Left lobe of liver (tissue), 2 donors: ENCODE measurements at places on chromosomes 12 and 14.

DNA sequence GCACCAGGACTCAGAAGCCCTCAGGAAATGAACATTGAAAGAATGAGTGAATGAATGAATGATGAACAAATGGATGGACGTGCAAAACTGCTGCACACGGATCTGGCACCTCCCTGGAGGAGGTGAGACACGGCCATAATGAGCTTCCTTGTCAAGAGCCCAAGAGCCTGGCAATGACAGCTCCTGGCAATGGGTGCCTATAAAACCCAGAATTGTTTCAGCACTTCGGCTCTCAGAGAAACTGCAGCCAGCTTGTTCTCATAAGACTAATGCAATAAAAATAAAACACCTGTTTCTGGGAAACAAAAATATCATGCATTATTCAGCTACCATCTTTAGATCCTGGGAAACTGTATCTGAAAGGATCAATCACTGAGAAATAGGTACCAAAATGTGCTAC lies 200.5 kb upstream of the SFSWAP start:
- no peak for DNase-seq

DNA sequence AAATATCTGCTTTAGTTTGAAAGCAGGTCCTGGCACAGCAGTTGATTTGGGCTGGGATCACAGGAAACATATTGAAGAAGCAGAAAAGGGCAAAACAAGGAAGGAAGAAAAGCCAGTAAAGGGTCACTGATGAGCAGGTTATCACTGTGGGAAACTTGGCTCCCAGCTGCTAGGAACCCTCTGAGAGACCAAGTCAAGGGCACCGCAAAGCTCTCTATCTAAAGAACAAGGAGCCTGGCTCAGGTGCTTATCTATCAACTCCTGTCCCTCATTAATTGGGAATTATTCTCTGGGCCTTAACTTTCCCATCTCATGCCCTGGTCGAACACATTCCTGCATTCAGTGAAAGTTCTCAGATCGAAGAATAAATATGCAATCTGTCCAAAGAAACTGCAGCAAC lies 450.9 kb upstream of the RPL10L start:
- DNase-seq: no peak

DNA sequence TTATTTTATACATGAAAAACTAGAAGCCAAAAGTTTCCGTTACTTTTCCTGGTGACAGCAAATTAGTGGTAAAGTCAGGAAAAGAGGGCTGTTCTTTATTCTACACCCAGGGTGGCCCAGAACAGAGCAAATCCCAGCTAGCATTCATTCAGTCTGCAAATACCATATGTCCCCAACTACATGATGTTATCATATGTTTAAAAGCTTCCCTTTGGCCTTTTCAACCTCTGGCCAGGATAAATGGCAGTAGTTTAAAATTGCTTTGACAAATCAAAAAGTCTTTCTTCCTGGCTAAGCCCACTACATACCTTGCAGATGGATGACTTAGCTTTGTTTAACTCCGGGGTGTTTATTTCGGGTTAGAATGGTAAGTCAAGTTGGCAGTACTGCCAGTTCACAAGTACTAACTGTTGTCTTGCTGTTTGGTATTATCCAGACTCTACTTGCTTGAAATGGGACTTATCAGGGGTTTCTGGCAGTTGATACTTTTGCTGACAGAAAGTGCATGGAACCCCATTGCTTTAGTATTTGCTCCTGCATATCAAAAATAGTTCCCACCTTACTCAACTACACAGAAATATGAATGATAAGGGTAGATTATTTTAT lies 69.7 kb downstream of the PKP2 start:
- DNase-seq: no peak

DNA sequence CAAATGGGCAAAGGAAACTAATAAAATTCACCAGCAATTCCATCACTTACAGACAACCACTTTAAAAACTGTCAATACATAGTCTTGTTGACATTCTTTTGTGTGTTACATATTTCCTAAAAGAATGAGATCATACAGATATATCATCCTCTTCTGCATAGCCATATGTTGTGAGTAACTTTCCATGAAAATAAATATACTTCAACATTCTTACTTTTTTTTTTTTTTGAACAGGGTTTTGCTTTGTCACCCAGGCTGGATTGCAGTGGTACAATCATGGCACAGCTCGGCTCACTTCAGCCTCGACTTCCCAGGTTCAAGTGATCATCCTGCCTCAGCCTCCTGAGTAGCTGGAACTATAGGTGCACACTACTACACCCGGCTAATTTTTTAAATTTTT lies 20.9 kb downstream of the ZC2HC1C start:
- no peak for DNase-seq

DNA sequence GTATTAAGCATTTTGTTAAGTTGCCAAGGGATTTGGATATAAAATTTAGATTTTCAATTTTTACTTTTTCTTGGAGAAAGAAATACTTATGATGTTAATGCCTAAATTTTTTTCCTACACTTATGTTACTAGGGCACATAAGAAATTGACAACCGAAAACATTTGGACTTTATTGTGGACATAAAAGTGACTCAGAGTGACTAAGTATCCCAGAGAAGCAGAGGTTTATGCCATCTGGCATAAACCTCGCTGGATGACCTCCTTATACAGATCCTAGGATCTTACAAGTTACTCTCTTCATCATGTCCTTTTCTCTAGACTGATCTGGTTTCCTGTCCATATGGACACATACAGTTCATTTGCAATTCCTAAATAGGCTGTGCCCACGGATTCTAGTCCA lies 89.8 kb downstream of the RERG start:
- no peak for DNase-seq

DNA sequence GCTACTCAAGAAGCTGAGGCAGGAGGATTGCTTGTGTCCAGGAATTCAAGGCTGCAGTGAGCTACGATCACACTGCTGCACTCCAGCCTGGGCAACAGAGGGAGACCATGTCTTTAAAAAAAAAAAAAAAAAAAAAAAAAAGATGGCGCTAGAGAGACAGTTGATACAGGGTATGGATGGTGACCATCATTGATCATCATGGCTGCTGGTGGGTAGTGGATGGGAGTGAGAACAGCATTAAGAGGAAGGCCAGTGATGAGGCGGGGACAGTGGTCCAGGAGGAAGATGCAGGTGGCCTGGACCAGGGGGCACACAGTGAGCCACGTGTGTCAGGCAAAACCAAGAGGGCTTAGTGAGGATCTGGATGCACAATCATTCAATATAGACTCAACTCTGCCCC lies 26.8 kb upstream of the MAP1LC3B2 start:
- DNase-seq: no peak

GRCh38 chr14:59175404-59175803 lies 13.1 kb upstream of the DAAM1 start:
- no peak for DNase-seq

- no peak for DNase-seq
Measured at GRCh38 chr12:31813305-31813704, 84.5 kb upstream of the AMN1 start.

GRCh38 chr14:88695870-88696269 lies 96.9 kb downstream of the EML5 start:
- no peak for DNase-seq

DNA sequence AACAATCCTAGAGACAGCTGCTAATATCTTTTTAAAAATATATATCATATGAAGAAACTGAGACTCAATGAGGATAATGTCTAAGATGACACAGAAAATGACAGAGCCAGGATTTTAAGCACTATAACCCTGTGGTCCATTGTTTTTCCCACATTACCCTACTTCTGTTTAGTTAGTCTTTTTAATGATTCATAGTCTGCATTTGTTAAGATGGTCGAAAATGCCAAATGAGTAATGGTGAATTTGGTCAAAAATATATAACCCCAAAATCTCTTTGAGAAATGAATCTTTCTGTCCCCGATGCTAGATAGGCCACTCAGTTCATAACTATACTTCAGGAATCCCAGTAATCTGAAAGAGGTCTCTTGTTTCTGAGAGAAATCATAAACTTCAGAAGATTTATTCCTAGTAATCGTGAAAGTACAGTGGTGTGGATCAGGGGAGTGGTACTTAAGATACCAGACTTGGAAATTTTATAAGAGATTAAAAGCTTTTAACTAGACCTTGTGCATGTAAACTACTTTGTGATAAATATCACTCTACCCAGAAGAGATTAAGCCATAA lies 10.8 kb downstream of the RTRAF start:
- no peak for DNase-seq

GRCh38 chr14:79920180-79920692 lies 291.1 kb downstream of the DIO2 start:
- no peak for DNase-seq
